ENCODE measurements at places on chromosomes 4 and X.
A peak's percentile ranks its signal among the peaks of the same experiment; 100 is the strongest.

- DNase-seq = no peak
Measured at GRCh38 chr4:156884183-156884582, 87.4 kb downstream of the PDGFC start.

DNA sequence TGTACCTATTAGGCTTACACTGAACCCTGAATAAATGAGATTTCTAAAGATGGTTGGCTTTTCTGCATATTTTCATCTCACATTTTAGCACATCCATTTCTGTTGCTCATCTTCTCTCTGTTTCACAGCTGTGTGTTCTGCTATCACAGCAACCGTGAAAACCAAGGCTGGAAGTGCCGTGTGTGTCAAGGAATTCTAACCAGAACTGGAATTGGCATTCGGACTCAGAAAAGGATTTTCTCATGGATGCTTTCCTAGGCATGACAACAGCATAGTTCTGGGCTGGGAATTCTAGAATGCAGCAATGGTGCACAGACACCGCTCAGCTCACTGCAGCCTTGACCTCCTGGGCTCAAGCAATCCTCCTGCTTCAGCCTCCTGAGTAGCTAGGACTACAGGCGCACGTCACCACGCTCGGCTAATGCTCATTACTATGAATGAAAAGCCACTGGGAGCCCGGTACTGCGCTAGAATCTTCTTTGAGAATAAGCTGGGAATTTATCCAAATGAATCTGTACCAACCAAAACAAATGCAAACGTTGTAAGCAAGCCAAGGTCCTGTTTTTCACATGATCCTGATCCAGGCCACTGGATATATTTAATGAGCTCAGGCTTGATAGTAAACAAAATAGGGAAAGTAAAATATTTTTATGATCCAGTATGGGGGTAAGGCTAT, 105.2 kb downstream of the RBM47 start:
- DNase-seq = no peak

- DNase-seq = peak; percentile 28
Measured at GRCh38 chrX:106999002-106999975, 723 bp downstream of the MORC4 start.

GRCh38 chr4:7898385-7898784, 41.3 kb downstream of the AFAP1 start:
- no peak for DNase-seq

DNA sequence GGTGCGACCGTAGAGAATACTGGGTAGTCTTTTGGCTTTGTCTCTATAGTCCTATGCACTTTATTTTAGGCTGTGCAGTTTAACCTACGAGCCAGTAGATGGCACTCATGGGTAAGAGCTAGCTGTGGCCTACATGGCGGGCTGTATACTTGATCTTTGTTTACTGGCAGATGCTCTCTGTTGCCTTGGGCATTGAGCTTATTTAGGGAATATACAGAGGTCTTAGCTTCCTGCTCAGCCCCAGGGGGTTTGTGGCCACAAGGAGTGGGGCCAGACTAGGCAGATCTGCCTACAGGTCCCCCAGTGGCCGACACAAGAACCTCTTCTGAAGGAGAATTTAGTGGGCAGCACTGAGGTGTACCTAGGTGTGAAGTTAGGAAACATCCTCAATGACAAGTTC, 227.6 kb upstream of the HDX start:
- DNase-seq = no peak

- no peak for DNase-seq
Measured at GRCh38 chr4:26144526-26145155, 176.2 kb upstream of the RBPJ start.

DNA sequence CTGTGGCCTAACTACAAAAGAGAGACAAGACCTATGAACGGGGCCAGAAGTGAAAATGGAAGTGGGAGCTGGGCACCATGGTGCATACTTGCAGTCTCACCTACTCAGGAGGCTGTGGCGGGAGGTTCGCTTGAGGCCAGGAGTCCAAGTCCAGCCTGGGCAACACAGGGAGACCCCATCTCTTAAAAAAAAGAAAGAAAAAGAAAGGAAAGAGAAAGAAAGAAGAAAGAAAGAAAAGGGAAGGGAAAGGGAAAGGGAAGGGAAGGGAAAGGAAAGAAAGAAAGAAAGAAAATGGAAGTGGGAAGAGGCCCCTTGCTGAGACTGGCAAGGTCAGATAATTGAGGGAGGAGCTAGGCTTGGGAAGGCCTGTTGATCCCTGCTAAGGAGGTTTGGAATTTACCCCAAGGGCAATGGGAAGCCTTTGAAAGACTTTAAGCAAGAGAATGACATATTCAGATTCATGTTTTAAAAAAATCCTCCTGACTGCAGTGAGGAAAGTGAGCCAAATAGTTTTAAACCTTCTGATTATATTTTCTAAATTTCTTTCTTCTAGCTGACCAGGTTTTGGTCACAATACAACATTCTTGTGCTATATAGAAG, 17.7 kb upstream of the HERC5 start:
- DNase-seq = no peak

GRCh38 chrX:146351620-146352019, 458.0 kb upstream of the CXorf51B start:
- no peak for DNase-seq

- DNase-seq = no peak
Measured at GRCh38 chr4:8548731-8549351, 31.4 kb upstream of the GPR78 start.

DNA sequence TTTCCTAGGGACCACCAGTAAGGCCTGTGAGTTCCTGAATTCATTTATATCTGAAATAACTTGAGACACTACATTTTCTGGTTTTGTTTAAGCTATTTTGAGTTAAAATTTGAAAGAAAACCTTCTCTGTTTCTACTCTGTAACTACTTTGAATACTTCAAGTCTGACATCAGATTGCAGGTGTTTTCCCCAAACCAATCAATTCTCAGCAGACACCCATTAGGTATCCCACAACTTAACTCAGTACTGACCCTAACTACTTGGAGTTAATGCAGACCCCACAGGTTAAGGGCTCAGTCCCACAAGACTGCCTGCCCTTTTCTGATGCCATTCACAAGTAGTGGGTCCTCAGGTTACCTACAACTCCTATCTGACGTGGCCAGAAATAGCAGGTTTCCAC, 1100.0 kb upstream of the SLIT2 start:
- no peak for DNase-seq

- no peak for DNase-seq
Measured at GRCh38 chr4:84808332-84808731, 158.2 kb downstream of the WDFY3 start.

GRCh38 chrX:144730471-144730870, 516.8 kb upstream of the SPANXN1 start:
- DNase-seq = no peak

GRCh38 chr4:338759-339097, 1.1 kb downstream of the ZNF141 start:
- DNase-seq = no peak

GRCh38 chr4:66062044-66062443, 391.8 kb upstream of the EPHA5 start:
- no peak for DNase-seq

- no peak for DNase-seq
Measured at GRCh38 chrX:110037178-110037577, 34.3 kb downstream of the TMEM164 start.

GRCh38 chr4:38664706-38665401, 855 bp downstream of the KLF3 start:
- peak; percentile 59 for DNase-seq

- no peak for DNase-seq
Measured at GRCh38 chr4:3659131-3659530, 107.1 kb upstream of the ADRA2C start.

- DNase-seq = no peak
Measured at GRCh38 chrX:145484740-145485139, 237.4 kb downstream of the SPANXN1 start.

DNA sequence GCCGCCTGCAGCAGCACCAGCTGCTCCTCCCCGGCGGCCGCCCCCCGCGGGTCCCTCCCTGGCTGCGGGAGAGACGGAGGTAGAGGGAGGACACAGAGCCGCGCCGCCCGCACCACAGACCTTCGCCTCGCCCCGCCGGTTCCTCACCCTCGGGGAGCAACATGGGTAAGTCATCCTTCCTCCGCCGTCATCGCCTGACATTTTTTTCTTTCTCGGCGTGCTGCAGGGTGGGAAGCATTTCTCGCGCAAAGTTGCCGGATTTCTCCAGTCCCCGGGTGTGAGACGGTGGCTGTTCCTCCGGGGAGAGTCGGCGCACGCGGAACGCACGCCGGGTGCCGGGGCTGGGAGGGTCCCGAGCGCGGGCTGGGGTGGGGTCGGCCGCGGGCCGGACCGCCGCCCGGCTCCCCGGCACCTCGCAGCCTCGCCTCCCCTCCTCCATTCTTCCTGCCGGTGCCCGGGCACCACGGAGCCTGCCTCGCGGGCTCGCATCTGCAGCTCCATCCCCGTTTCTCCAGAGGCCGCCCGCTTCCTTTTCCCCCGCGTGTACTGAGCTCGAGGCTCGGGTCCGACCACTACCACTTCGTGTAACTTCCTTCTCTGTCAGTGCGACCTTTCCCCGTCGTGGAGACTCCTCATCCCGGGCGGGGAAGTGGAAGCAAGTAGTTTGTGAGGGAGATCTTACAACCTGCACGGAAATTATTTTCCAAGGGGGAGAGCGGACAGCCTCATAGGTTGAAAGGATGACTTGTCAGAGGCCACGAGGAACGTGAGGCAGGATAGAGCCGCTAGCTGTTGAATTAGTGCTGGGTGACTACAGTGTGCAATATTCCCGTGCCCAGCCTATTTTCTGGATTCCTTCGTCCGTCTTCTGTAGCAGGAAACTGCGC, 464 bp downstream of the RAP1GDS1 start:
- peak; percentile 63 for DNase-seq

DNA sequence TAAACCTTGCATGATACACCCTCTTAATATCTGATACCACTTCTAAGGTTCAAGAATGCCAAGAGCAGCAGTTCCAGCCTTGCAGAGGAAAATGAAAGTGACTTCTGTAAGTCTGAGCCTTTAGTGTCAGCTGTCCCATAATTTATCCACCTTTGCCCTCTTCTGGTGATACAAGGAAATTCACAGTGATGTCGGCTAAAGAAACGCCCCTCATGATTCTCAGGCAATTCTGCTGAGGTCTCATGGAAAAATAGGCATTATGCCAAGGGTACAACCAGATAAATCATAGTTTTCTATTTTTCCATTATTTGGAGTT, 172.2 kb upstream of the CXCL13 start:
- no peak for DNase-seq

GRCh38 chrX:6226596-6227452, 1.8 kb downstream of the NLGN4X start:
- DNase-seq = no peak

DNA sequence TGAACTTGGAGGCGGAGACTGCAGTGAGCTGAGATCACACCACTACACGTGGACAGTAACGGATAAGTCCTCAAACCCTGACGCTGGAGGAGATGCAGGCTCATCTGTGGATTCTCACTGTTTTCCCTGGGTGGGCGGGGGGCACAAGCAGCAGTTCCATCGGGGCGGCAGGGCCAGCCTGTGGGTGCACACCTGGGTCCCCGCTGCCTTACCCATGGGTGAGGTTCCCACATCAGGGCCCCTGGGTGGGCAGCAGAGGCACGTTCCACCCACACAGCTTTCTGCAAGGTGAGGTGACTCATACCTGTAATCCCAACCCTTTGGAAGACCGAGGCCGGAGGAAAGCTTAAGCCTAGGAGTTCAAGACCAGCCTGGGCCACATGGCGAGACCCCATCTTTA, 56.6 kb upstream of the MXD4 start:
- no peak for DNase-seq

DNA sequence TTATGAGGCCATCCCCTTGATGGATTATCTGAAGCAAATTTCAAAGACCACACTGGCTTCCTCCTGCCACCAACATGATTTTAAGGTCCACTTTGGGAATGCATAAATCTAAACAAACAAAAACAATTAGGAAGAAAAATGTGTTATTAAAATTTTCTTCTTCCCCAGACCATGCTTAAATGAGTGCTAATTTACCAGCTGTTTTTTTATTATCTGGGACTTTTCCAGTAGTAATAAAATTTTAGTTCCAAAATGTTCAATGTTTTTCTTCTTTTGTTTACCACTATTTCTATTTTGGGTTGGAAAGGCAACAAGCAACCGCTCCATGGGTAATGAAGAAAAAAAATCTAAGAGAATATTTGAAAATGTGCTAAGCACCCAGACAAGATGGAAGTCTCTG, 62.3 kb downstream of the POLR2B start:
- no peak for DNase-seq

DNA sequence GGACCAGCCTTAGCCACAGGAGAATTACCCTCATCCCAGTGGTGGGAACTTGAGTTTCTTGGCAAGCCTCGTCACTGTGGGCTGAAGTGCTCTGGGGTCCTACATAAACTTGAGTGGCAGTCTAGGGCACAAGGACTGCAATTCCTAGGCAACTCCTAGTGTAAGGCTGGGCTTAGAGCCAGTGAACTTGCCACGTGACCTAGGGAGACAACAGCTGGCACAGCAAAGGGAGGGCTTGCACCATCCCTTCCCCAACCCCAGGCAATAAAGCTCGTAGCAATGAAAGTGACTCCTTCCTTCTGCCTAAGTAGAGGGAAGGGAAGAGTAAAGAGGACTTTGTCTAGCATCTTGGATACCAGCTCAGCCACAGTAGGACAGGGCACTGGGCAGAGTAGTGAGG, 81.8 kb downstream of the TEX11 start:
- no peak for DNase-seq

DNA sequence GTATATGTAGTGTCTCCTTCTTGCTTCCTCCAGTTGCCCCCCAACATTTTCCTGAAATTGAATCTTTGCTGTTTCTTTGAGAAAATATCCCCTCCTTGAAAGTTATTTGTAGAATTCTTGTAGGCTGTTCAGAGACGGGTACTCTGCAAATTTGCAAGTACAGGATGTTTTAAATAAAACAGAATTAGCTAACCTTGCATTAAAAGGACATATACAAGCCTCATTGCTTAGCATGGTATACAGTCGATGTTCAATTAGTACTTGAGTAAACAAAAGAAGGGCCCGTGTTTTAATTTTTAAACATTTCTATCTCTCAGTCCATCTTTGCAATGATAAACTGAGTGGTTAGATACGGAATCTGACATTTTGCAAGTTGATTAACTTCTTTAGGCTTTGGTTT, 50.8 kb downstream of the RAPGEF2 start:
- DNase-seq = no peak

DNA sequence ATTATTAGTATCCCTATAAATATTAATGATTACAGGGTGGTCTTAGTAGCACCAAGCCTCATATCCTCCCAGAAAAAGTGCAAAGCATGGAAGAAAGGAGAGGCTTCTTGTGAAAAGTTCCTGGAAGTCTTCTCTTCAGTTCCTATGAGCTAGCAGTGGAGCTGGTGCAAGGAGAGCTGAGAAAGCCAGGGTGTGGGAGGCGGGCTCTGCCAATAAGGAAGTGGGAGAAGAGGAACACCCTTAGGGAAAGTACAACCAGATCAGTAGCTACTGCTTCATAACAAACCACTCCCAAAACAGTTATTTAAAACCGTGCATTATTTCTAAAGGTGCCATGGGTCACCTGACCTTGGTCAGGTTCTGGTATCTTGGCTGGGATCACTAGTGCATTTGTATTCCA, 72.4 kb downstream of the MAP9 start:
- DNase-seq = no peak

DNA sequence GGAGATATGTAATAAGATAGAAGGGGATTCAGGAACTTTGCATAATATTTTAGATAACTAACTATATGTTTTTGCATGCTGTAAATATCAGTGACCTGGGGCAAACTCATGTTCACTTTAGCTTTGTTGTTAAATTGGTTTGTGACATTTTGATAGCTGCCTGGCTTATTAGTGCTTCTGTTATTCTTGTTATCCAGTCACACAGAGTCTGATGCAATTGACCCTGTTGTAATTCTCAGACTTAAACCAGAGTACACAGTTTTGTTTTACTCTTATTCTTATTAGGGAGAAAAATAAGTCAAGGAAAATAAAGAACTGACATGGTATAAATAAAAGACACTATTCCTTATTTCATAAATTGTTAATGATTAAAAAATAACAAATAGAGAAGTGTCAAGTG, 516.7 kb upstream of the SLIT2 start:
- no peak for DNase-seq

All from T-cell (primary cell).